Neural progenitor cell (in vitro differentiated cells): ENCODE measurements at places on chromosomes 7 and 10.

GRCh38 chr7:107398161-107398560 lies 71.7 kb upstream of the GPR22 start:
- DNase-seq = peak; percentile 17

DNA sequence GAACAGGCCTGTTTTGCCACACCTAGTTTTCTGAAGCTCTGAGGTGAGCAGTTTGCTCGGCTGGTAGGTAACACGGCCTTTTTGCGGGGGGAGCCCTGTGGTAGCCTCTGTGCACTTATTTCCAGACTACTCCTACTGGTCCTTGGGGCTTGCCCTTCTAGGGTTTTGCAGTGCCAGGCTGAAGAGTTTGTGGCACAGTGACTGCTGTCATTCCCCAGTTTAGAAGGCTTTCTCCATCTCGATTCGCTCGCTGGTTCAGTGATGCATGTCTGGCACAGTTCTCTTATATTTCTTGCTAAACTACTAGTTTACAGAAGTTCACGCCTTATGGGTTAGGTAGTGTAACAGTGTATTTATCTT lies 711 bp downstream of the KIF20B start:
- DNase-seq = peak; percentile 8

- no peak for DNase-seq
Measured at GRCh38 chr10:90939116-90939515, 18.2 kb upstream of the ANKRD1 start.

GRCh38 chr10:36188080-36188453 lies 546.0 kb upstream of the FZD8 start:
- peak; percentile 34 for DNase-seq

DNA sequence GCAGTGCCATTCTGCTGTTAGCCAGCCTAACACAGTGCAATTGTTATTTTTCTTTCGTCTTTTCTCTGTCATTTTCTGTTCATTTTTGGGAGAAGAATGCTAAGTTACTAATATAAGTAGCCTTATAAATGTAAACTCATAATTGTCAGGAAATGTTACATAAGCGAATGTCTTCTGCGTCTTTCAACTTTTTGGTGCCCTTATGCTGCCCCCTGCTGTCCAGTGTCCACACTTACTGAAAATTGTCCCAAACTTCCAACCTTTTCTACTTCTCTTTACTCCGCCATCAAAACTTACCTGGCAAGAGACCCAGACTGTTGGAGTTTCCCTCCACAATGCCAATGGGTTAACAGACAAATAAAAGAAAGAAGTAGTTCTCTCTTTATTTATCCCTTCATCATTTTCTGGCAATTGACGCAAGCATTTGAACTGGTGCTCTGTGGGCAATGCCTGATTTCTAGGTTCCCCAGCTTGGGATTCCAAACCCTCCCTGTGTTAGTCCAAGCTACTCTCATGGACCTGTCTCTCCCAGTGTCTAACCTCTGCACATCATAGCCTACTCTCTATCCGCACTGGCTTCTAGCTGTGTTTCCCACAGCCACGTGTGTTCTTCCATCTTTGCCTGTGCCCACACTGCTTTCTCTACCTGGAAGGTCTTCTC lies 21.0 kb upstream of the EPC1 start:
- peak; percentile 67 for DNase-seq

DNA sequence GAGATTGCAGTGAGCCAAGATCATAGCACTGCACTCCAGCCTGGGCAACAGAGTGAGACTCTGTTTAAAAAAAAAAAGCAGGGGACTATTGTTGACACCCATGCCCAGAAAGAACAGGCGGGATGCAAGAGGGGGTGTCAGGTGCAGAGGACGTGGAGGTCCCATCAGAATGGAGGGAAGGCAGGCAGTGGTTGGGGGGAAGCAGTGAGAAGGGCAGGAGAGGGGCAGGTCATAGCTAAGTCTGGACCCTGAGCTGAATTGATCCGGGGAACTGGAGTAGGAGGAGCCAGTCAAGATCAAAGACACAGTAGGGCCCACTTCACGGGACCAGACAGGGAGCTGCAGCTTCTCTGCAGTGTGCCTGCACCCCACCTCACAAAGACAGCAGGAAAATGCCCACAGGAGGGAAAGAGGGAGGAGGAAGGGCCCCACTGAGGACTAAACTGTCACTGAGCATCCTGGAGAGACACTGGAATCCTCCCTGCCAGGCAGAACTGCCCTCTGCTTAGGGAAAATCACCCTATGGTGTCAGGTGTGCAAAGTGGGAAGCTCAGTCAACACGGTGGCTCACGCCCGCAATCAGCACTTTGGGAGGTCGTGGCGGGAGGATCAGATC lies 27.3 kb upstream of the ECHDC3 start:
- DNase-seq = no peak

GRCh38 chr7:117139397-117139984 lies 183.4 kb downstream of the WNT2 start:
- no peak for DNase-seq

DNA sequence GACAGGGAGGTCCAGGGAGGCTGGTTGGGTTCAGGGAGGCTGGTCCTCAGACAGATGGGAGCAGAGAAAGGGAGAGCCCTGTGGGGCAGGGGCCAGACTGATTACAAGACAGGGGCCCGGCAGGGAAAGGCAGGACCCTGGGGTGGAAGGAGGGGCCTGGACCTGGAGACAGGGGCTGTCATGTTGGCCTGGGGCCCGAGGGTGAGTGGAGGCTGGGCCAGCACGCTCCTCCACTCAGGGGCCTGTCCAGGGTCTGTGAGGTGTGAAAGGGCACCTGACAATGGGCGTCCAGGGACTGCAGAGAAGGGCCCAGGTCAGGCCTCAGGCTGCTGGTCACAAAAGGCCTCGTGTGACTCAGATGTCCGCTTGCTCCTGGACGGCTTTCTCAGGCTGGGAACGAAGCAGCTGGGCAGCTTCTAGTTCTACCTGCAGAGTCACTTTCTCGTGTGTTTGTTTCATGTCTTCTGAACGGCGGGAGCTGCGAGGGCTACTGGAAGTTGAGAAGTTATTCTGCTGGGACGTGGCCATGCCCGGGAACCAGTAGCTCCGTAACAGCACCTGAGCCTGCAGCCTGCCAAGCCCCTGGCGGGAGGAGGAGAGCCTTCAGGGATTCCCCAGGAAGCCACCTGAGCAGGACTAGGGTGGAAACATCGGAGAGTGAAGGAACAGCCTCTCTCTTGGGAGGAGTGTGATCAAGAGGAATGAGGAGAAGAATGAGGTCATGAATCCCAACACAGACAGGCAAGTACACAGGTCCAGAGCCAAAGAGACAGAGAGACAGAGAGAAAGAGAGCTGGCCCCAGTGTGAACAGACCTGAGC lies 65.8 kb downstream of the KLF6 start:
- no peak for DNase-seq

DNA sequence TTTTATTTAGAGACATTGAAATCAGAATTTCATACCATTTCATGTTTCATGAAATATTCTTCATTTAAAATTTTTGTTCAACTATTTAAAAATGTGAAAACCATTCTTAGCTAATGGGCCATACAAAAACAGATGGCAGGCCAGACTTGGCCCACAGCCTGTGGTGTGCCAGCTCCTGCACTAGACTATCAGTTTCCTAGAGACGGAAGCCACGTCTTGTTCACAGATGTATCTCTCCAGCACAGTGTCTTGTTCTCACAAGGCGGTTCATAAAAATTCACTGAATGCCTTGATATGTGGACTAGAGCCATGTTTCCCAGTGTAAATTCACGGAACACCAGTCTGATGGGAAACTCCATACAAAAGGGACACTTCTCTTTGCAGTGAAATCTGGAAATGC lies 216.0 kb downstream of the KCNMA1 start:
- no peak for DNase-seq

DNA sequence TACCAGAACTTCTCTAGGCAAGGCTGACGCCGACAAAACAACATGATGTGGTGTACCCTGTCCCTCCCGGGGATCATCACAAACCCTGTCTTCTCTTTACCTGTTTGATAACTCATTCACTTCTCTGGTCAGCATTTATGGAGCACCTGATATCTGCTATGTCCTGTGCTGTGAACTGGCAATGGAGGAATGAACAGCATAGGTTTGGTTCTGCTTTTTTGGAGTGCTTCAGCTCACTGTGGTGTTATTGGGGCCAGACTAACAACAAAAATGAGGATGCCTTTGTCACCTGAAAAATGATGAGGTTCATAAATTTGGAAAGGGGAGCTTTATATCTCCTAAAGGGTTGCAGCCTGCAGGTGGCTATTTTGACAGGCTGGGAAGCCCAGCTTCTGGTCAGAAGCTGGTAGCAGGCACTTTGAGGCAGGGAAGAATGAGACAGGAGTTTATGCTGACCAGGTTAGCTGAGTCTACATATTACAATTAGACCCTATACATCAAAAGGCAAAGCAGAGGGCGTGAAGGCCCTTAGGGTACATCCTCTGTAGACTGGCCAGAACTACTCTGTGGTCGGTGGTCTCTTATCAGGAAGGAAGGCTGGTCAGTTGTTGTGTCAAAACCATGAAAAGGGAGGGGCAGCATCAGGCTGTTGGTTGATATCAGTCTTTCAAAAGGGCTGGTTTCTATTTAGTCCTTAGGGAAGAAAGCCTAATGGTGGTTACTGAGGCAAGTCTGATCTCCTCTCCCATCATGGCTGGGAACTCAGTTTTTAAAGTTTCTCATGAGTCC lies 42.3 kb downstream of the SH2D4B start:
- no peak for DNase-seq

DNA sequence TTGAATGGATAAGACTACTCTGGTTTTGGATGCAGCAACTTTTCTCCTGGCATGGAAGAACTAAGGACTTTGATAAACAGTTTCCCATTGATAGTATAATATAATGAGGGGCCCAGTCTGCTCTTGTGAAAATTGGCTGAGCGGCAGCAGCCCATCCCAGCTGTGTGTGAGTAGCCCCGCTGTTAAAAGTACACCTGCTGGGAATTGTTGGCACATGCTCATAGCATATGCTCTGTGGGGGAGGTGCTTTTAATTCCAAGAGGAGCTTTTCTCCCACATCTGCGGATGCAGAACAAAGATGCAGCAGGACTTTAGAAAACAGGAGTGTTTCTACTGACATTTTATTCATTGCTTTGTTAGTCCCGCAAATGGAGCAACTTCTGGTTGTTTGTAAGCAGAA lies 19.0 kb downstream of the SRI start:
- peak; percentile 69 for DNase-seq

DNA sequence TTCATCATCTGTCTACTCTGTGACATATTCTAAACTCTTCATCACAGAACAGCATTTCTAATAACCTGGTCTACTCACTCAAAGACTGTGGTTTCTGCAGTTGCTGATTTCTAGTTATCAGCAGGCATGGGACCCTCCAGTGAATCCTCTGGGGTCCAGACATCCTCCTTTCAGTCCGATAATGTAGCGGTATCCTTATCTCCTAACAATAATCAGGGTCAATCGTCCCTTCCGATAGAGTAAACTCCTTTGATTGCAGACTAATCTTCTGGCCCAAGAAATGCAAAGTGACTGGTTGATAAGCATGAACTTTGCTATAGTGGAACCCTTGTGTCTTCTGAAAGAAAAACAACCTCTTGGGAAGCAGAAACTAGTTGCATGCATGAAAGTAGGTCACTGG lies 1209.8 kb upstream of the CELF2 start:
- no peak for DNase-seq

DNA sequence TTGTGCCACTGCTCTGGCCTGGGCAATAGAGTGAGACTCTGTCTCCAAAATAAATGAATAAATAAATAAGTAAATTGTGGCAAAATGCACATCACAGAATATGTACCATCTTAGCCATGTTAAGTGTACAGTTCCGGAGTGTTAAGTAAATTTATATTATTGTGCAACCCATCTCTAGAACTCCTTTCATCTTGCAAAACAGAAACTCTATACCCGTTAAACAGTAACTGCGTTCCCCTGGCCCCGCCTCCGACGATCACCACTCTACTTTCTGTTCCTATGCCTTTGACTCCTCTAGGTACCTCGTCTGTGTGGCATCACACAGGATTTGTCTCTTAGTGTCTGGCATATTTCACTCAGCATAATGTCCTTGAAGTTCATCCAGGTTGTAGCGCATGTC lies 356.4 kb upstream of the FOXK1 start:
- DNase-seq = no peak

DNA sequence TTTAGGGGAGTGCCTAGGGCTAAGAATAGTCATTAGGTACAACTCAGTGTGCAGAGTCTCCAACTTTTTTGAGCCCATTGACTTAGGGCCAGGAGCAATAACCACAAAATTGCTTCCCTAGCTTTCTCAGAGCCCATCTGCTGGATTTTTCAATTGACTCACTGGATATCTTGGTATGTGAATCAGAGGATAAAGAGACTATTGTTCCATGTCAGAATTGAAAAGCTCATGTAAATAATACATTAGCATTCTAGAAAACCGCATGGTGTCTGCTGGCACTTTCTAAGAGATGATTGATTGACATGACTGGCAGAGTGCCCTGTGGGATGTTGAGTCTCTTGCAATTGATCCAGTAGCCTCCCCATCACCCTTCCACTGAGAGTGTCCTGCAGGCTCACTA lies 246.2 kb downstream of the CCDC7 start:
- DNase-seq = peak; percentile 2

DNA sequence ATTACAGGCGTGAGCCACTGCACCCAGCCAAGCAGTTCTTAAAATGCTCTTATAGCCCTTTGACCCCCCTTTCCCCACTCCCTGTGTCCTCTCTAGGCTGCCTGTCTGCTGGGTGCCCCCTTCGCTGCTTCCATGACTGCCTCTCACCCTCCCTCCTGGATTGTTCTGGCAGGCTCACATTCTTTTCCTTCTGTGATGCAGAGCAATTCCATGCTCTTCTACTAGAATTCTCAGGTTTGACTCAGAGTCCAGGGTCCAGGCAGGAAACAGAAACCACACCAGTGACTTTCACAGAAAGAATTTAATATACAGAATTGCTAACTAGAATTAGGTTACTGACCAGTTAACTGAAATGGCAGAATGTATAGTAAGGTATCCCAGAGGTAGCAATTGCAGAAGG lies 244.8 kb downstream of the BAMBI start:
- DNase-seq = no peak

- peak; percentile 86 for DNase-seq
Measured at GRCh38 chr10:132942101-132943057, at the start of gene CFAP46. Gene CFAP46 (minus strand): TSS chr10:132942570. CDS start chr10:132942484, 86 bp downstream.

- DNase-seq = no peak
Measured at GRCh38 chr7:134037991-134038390, 89.1 kb upstream of the LRGUK start.

- DNase-seq = no peak
Measured at GRCh38 chr7:127799535-127800305, 147.7 kb downstream of the SND1 start.

DNA sequence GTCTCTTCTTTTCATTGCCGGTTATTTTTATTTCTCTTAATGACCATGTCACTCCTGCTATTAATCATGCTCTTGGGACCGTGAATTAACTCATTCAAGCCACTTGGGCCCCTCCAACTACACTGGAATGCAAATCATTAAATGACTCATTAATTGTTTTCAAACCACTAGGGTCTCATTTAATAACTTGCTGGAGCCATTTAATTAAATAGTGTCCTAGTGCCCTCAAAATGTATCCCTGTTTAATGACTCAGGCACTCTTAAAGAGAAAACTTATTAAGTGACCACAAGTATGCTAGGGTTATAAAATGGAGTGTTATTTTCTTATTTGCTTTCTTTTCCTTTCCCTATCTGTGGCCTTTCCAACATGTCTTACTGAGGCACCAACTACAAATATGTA lies 73.0 kb downstream of the PLXDC2 start:
- no peak for DNase-seq

- DNase-seq = no peak
Measured at GRCh38 chr7:45638916-45639315, 64.7 kb downstream of the ADCY1 start.

GRCh38 chr10:122441961-122442360 lies 12.5 kb upstream of the ARMS2 start:
- DNase-seq = no peak
